ENCODE measurements at places on chromosomes 12 and 14.

GRCh38 chr12:28709986-28710685, 438.9 kb upstream of the FAR2 start:
- DNase-seq = no peak

GRCh38 chr14:37932008-37932407, 275.7 kb upstream of the SSTR1 start:
- DNase-seq = no peak

DNA sequence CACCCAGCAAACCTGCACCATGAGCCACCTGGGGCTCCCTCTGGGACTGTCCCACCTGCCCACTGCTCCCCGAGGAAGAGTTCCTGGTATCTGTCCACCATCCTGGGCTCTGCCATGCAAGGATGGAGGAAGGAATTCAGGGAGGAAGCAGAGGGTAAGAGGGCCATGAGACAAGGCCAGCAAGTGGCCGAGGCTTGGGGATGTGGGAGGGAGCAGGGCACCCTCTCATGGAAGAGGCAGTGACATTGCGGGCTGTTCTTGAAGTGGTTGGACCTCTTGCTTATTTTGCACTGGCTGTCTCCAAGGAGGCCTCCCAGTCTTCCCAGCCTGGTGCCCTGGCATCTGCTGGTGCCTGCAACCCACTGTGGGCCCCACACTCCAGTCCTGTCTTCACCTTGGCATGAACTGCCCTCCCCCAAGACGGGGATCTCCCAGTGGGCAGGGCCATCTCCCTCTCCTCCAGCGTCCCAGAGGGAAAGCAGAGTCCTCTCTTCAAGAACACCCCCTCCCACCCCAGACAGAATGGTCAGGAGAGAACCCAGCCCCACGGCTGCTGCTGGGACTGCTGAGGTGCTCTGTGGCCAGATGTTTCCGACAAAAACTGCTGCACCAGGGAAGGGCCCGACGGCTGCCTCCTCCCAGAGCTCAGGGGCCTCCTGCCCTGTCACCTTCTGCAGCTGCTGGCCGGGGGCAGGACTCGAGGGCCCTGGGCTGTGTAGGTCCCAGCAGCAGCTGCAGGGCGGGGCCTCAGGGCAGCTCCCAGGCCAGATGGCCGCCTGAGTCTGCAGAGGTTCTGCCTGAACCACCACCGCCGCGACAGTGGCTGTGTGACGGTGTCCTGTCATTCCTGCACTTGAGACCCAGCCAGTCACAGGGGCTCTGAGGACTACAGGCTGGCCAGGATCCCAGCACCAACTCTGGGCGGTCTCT, 1.8 kb upstream of the AKT1 start:
- DNase-seq = no peak

- no peak for DNase-seq
Measured at GRCh38 chr14:67571991-67572323, 28.1 kb downstream of the PIGH start.

- no peak for DNase-seq
Measured at GRCh38 chr12:95212586-95212985, 4.7 kb downstream of the FGD6 start.

DNA sequence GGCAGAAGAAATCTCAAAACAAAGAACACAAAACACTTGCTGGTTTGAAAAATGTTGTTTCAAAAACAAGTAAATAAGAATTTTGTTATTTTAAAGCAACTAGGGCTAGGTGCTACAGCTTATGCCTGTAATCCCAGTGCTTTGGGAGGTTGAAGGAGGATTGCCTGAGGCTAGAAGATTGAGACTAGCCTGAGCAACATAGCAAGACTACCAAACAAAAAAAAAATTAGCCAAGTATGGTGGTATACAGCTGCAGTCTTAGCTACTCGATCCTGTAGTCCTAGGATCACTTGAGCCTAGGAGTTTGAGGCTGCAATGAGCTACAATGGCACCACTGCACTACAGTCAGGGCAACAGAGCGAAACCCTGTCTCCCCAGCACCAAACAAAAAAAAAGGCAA, 32.6 kb upstream of the MTERF2 start:
- DNase-seq = no peak

- DNase-seq = peak; percentile 22
Measured at GRCh38 chr12:15276088-15276698, 46.1 kb upstream of the PTPRO start.

- no peak for DNase-seq
Measured at GRCh38 chr12:124399622-124400021, 104.7 kb downstream of the RFLNA start.

DNA sequence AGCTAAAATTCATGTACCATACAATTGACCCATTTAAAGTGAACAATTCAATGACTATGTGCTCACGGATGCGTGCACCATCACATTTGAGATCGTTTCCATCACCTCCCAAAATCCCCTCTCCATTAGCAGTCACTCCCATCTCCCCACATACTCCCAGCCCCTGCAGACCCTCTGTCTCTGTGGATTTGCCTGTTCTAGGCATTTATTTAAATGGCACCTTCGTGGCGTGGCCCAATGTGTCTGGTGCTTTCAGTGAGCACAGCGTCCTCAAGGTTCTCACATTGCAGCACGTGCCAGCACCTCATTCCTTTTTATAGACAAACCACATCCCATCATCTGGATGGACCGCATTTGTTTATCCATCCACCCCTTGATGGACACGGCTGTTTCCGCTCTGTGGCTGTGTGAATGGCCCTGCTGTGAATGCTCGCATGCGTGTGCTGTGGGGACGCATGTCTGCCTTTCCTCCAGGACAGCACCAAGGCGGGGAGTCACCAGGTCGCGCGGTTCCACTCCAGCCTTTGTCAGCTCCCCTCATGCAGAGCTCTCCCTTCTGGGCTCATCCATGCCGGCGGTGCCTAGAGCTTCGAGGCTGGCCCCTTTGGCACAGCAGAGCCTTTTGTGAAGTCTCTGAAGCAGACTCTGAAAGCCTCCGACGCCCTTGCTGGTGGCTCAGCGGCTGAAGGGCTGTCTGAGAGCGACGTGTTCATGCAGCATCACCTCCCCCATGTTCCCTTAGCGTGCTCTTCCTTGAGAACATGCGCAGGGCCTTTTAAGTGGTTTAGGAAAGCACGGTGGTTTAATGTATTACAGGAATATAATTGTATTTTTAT, 184.4 kb downstream of the KIF26A start:
- DNase-seq = no peak

DNA sequence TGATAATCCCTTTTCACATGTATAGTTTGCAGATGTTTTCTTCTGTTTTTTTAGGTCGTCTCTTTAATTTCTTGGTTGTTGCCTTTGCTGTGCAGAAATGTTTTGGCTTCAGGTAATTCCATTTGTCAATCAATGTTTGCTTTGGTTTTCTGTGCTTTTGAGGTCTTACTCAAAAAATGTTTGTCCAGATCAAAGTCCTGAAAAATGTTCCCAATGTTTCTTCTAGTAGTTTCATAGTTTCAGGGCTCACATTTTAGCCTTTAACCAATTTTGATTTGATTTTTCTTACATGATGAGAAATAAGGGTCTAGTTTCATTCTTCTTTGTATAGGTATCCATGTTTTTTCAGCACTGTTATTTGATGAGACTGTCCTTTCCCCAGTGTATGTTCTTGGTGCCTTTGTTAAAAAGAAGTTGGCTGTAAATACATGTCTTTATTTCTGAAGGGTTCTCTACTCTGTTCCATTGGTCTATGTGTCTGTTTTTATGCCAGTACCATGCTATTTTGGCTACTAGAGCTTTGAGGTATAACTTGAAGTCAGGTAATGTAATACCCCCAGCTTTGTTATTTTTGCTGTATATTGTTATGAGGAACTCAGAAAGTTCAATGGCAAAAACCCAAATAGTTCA, 578.7 kb upstream of the SEL1L start:
- no peak for DNase-seq

GRCh38 chr14:105026802-105027563, 6.1 kb upstream of the CDCA4 start:
- no peak for DNase-seq

DNA sequence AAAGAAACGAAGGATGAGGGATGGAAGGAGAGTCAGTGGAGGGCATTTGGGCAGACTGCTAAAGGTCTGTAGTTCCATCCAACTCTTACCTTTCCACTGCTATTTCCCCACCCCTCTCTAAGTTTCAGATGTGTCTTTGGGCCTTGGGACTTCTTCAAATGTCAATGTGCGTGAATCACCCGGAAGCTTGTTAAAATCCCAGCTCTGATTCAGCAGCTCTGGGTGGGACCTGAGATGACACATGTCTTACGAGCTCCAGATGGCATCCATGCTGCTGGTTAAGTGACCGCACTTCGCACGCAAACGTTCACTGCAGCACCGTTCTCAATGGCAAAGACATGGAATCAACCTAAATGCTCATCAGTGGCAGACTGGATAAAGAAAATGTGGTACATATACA, 309.9 kb downstream of the VRK1 start:
- DNase-seq = no peak

DNA sequence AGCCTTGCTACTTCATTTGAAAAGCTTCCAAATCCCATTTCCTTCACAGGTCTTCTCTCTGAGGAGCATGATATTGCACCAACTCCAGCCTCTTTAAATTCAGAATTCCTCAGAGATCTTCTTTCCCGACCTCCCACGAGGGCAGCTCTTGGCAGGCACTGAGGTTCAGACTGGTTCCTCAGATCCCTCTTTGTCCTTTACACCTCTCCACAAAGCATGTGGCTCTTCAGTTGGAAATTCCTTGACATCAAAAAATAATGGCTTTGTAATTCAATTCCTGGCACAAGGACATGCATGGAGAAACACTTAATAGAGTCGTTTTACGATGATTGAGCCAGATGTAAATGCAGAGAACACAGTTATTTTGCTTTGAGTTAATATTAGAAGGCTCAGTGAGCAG, 63.2 kb upstream of the TMX1 start:
- DNase-seq = no peak

GRCh38 chr12:72388322-72388721, 116.2 kb downstream of the TRHDE start:
- no peak for DNase-seq

GRCh38 chr12:99911967-99912366, 72.8 kb downstream of the ANKS1B start:
- no peak for DNase-seq

GRCh38 chr12:90945070-90945649, 9.8 kb downstream of the CCER1 start:
- DNase-seq = no peak

DNA sequence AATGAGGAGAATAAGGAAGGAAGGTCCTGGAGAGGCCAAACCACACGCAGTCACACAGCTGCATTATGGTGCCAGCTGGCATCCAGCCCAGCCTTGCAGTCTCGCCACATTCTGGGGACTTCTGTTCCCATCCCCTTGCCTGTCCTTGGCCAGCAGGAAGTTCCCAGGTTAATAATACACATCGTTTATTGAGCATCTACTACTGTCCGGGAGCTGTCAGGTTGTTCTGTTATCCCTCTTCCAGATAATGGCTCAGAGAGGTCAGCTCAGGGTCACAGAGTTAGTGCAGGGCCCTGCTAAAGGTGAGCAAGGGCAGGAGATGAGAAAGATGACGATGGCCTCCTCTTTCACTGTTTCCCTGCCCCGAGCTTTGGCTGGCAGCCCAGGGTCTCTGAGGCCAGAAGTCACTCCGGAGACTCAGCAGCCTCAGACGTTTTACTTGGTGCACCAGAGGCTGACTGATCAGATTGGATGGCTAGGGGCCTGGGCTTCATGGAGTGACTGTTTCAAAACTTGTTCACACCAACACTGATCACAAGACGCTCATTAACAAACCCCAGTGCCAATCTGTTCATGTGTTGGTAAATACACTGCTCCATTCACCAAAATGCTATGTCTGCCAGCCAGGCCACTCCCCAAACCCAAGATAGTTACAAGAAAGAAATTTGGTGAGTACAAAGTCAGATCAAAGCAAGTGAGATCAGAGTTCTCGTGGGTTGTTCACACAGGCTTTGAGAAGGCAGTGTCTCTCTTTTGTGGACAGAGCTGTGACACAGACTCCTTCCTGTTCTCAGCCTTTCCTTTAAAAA, 79.2 kb downstream of the B4GALNT3 start:
- no peak for DNase-seq

DNA sequence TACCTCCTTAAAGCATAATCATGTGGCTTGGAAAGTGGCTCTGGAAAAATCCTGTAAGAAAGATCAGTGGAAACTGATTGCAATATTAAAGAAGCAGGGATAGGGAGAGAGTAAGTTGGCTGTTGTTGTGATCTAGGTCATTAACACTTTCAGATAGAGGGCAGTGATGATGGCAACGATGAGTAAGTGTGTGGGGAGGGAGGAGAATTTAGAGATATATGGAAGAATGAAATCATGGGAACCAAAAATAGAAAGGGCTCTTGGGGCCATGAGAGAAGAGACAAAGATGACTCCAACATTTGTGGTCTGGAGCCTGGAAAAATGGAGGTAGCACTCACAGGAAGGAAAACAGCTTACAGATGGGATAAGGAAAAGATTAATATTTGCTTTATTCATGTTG, 23.3 kb downstream of the SNRPF start:
- no peak for DNase-seq

GRCh38 chr12:108616941-108617858, 16.5 kb downstream of the SELPLG start:
- DNase-seq = no peak

DNA sequence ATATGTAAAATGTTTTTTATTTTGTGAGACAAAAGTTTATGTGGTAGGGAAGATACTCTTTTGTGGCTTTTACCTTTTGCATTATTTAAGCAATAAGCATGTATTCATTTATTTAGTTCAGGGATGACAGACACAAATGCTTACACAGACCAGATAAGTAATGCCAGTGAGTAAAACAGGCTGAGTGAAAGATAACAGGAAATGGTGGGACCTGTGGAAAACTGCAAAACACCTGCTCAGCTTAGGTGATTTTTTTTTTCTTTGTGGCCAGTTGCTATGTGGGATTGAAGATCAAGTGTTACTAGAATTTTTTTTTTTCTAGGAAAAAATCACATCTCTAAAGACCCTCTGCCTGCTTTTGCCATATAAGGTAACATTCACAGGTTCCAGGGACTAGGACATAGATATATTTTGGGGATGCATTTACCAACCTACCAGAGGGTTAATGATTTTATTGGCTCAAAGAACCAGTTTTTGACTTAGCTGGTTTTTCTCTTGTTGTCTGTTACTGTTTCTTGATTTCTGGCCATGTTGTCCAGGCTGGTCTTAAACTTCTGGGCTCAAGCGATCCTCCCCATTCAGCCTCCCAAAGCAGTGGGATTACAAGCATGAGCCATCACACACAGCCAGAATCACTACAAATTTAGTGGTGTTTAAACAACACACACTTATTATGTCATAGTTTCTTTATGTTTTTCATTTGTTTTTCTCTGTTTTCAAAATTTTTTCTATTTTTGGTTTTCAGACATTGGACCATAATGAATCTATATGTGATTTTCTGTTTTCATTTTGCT, 9.8 kb downstream of the PSMA6 start:
- no peak for DNase-seq

DNA sequence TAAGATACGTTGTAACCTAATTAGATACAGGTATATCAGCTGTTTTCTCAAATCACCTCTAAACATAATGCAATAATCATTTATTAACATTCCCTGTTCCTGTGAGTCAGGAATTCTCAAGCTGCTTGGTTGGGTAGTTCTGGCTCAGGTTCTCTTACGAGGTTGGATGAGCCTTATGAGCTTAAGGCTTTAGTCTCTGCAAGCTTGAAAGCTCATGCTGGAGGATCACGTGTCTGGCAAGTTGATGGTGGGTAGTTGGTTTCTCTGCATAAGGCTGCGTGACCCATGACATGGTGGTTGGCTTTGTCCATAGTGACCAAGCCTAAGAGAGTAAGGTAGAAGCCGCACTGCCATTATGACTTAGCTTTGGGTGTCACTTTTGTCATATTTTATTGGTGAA, 62.0 kb downstream of the PLEKHA5 start:
- DNase-seq = no peak

Measured in Panc1 (cell line).